ENCODE measurements at places on chromosomes 12 and 14.

GRCh38 chr12:121217761-121218160, 7.8 kb downstream of the P2RX4 start:
- no peak for DNase-seq

DNA sequence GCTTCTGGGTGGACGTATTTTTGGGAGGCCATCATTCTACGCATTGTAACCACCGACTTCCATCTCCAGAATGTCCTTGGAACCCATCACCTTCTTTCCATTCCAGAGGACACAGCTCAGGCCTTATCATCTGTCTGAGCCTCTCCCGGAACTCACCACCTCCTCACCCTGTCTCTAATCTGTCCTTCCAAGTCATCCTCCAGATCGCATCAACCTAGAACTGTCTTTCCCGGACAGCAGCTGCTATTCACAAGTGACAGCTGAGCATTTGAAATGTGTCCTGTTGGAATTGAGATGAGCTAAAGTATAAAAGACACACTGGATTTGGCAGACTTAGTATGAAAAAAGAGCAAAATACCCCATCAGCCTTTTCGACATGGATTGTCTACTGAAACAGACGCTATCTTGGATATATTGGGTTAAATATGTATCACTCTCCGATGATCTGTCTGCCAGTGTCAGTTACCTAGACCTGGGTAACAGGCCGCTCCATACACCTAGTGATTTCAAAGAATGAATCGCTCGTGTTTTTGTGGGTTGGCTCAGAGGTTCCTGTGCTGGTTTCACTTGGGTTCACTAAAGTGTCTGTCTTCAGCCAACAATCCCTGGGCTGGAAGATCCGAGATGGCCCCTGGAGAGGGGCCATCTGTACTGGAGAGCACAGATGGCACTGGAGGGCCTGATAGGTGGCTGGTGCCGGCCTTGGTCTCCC, 104.4 kb upstream of the RFLNA start:
- DNase-seq, result no peak

- DNase-seq, result no peak
Measured at GRCh38 chr12:12892681-12893141, 1.3 kb downstream of the GPRC5A start.

DNA sequence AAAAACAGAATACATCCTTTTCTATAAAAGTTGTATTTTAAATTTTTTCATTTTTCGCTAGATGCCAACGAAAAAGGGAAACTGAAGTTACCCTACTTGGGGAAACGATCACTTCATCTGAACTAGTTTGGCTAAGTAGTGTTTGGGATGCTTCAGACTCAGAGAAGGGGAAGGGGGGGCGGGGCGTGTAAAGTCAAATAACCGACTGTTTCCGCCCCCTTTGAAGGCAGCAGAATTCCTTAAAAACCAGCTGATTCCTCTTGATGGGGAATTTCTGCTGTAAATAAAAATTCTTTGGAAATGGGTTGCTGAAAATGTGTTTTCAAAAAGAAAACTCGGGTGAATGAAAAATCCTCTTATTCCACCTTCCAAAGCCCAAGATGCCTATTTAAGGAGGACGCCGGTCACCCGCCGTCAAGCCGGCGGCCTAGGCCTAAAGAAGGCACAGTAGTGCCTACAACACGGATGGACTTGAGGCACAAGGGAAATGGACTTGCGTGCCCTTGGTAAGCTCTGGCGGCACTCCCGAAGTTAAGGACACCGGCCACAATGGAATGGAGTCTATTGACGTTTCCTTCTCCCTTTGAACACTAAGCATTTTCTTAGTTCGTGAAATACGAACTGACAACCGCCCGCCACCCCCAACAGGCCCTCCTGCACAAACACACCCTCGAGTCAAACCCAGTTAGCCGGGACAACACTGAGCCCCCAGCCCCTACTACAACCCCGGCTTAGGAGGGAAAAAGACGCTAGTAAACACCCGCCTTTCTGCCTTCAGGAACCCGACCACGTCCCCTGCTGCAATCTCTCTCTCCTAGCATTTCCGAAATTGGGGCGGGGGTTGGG, 1.9 kb downstream of the ATXN2 start:
- DNase-seq, result peak; percentile 80

All from retina (tissue), 1 donor.